ENCODE measurements at places on chromosomes 2 and 18.

GRCh38 chr2:53289309-53290006 lies 478.1 kb upstream of the CHAC2 start:
- no peak for DNase-seq

GRCh38 chr2:233342301-233342700 lies 12.0 kb upstream of the DGKD start:
- no peak for DNase-seq

DNA sequence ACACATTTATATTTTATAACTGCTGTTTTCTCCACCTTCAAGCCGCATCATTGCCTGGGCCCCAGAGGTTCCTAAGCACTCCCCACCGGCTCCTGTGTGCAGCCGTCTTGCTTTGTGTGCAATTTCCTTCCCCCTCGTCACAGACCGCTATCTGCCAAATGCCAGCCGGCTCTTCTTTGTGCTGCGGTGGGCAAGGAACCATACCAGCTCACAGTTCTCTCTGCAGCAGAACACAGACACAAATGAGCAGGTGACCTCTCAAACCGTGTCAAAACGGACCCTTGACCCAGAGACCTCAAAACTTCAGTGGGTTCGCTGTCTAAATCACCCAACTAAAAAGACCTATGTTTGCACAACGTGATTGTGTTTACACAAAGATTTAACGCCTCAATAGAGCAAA lies 58.2 kb downstream of the KLF7 start:
- DNase-seq: no peak

DNA sequence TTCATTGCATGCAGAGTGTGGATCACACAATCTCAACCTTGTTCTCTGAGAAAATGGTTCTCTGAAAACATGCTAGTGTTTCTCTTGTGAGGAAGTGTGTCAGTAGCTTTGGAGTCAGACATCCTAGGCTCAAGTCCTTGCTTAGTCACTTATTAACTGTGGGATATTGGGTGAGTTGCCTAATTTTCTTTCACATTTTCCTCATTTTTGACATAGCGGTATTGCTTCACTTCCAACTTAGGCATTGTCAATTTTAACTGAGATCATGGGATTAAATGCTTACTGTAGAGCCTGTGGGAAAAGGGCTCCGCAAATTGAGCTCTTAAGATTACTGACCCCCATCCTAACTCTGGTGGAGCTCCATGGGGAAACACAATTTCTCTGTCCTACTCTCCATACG lies 622.2 kb downstream of the CNTNAP5 start:
- DNase-seq: no peak

GRCh38 chr2:120546048-120546864 lies 189.4 kb upstream of the GLI2 start:
- DNase-seq: no peak

- no peak for DNase-seq
Observed at GRCh38 chr2:48961009-48961408, 193.3 kb downstream of the FSHR start.

DNA sequence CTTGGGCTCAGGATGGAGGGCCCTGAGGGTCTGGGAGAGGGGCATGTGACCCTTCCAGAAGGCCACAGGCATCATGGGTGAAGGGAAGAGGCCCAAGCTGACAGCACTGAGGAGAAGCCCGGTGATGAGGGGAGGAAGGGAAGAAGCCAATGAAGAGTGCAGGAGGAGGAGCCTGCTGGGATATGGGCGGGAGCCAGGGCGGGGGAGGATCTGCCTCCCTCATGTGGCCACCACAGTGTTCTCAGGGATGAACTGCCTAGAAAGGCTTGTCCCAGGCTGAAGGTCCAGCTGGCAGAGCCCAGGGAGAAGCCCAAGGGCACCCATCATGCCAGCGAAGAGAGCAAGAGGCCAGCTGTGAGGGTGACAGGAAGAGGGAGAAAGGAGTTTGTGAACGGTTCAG lies 24.6 kb upstream of the PLB1 start:
- DNase-seq: no peak

DNA sequence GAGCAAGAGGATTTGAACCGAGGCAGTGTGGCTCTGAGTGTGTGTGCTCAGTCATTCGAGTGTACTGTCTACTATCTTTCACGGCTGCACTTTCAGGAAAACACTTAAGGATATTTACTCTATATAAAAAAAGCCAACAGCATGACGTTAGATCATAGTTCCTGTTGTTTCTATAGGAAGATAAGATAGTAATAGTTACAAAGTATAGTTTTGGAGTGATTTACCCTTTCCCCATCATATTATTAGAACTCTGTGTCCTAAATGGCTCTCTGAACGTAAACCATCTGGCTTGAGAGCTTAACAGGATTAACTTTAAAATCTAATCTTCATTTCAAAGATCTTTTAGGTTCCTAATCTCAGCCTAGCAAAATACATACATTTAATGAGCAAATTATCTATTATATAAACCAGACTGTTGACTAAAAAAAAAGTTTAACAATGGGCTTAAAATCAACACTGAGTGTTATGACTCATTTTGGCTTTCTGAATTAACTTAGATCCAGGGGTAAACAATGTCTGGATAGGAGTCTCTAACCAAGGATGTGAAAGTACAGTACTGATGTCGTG lies 150.3 kb upstream of the DNMT3A start:
- no peak for DNase-seq

GRCh38 chr2:215848146-215848545 lies 165.2 kb downstream of the MREG start:
- no peak for DNase-seq

- DNase-seq: no peak
Observed at GRCh38 chr2:231357048-231357447, 38.5 kb upstream of the B3GNT7 start.

DNA sequence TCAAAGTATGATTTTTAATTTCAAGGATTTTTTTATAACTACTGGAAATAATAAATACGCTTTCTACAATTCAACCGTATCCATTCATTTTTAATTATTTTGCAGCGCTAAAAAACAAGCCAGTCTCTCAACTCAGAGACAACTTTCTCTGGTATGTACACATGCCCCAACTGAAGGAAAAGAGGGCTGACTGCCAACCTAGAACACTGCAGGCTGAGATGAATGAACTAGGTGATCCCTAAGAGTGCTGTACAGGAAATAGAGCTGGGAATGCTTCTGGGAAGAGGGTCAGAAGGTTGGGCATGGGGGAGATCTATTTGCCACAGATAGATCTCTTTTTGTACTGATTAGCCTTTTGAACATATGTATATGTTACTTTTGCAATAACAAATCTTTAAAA lies 460.1 kb downstream of the NR4A2 start:
- DNase-seq: no peak

- DNase-seq: no peak
Observed at GRCh38 chr2:179020156-179020750, 29.7 kb downstream of the CCDC141 start.

DNA sequence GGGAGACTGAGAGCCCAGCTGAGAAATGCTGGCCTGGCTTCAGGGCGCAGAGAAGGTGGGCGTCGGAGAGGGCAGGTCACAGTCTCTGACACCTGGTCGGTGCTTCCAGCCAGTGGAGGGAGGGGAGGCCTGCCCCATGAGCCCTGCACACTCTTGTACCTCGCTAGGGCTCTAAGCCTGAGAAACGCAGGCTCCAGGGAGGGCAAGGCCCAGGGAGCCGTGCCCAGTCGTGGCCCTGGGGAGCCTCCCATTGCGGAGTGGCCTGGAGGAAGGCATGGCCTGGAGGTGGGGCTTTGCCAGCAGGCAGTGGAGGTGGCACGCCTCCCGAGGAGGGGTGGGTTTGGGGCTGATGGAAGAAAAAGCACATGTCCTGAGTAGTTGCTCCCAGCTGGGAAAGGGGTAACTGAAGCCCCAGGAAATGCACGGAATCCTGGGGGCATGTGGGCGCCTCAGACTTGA lies 39.0 kb downstream of the MTERF4 start:
- no peak for DNase-seq

GRCh38 chr2:210623506-210623905 lies 67.1 kb downstream of the CPS1 start:
- DNase-seq: no peak

DNA sequence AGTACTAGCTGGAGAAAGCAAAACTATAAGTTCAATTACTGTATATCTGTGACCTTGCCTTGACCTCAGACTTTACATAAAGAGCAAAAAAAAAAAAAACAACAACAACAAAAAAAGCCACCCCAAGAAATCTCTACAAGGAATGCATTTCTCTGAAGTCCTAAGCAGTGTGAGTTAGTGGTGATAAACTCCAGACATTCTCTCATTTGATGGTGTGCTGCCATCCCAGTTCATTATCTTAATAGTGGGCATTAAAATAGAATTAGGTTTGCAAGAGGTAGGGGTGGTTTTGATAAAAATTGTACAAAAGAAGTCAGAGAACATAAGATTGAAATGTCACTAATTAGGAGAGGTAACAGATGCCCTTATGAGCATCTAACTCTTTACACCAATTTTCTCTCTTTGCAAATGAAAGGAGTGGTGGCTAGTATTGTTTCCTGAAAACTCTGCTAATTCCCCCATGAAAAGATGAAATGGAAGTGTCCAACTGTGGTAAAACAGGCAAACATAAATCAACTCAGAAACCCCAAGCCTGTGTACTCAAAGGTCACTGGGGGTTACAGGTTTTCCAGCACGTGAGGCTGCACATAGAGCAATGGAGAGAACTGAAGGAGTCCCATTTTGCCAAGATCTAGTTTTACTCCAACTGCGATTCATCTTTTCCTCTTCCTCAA lies 131.9 kb downstream of the MEIS1 start:
- no peak for DNase-seq

DNA sequence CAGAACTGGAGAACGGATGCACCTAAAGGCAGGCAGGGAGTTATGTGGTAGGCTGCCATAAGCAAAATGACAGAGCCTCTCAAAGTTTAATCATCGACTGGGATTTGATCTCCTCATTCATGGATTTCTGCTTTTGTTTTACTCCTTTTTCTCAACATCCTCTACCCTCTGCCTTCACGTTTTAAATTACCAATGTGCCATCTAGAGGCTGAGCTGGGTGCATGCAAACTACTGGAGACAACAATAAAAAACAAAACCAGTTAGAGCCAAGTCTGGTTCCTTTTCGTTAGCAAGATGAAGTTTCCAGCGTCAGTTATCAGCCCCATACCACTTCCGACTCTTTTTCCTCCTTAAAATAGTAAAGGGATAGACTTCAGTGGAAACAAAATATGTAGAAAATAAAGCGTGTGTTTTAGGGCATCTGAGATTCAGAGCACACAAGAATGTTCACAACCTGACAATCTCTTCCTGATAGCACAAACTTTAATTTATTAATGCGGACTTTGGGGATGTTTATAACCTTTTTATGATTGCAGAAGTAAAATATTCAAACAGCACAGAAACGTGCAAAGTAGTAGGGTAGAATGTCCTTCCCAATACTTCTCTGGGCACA lies 117.0 kb downstream of the LAMA1 start:
- DNase-seq: no peak

- DNase-seq: no peak
Observed at GRCh38 chr2:148554459-148555247, 89.9 kb upstream of the EPC2 start.

- no peak for DNase-seq
Observed at GRCh38 chr2:233480490-233481202, 85.9 kb downstream of the USP40 start.

- DNase-seq: no peak
Observed at GRCh38 chr2:85308896-85309555, 18.8 kb downstream of the TGOLN2 start.

Data from glomerular endothelial cell (primary cell).